ENCODE measurements at places on chromosomes 12 and 14.

- DNase-seq, result no peak
Measured at GRCh38 chr12:63196168-63196567, 45.2 kb upstream of the AVPR1A start.

DNA sequence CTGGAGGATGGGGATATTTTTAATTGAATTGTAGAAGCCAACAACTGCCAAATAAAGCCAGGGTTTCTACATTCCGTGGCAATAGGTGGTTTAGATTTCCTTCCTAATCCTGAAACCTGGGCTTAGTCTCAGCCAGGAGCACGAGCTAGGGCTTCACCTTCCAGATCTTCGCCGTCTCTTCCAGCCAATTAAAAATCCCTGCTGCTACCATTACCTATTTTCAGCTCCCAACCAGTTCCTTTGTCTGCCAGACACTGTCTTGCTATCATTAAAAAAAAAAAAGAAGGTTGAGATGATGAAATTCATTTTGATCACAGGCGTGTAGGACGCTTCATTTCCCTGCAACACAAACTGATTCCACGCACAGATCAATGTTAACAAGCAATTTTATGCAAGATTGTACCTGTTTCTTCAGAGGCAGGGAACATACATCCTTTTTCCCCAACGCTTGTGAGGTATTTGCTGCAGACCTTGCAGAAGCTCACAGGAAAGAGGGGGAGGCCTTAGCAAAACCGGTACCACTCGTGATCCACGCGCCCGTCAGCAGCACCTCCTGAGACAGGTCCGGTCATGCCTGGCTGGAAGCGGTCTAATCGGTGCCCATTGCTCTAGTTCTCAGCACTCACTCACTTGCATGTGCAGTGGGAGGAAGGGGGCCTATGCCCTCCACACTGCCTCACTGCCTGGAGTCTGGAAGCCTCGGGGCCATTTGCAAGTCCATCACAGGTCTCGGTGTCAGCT, 65.1 kb downstream of the SLC6A12 start:
- no peak for DNase-seq

- DNase-seq, result no peak
Measured at GRCh38 chr12:103664626-103665025, 77.6 kb downstream of the STAB2 start.

- no peak for DNase-seq
Measured at GRCh38 chr12:108299980-108300696, 39.0 kb downstream of the CMKLR1 start.

DNA sequence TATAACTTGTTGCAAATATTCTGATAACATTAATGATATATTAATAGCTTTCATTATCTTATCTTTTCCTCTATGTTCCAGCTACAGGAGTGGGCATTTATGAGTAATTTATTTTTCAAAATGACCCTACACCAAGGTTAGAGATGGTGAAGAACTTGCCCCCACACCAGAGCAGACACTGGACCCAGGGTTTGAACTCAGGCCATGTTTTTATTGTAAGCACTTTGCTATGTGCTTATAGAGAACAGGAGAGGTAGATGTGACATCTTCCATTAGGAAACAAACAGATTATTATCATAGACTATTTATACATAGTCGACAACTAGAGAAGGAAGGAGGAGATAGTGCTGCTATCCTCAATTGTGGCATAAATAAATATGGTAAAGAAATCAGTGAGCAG, 265.2 kb downstream of the EGLN3 start:
- no peak for DNase-seq

GRCh38 chr14:60777856-60778578, 43.5 kb downstream of the MNAT1 start:
- no peak for DNase-seq

DNA sequence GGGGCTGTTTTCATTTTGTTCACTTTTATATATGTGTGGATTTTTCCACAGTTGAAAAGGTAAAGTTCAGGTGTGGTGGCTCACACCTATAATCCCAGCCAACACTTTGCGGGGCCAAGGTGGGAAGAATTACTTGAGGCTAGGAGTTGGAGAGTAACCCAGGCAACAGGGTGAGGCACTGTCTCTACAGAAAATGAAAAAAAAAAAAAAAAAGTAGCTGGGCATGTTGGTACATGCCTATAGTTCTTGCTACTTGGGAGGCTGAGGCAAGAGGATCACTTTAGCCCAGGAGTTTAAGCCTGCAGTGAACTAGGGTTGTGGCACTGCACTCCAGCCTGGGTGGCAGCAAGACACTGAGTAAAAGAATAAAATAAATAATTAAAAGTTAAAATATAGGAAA, 326.5 kb downstream of the NAV3 start:
- no peak for DNase-seq

- DNase-seq, result no peak
Measured at GRCh38 chr14:58492044-58492443, 64.5 kb downstream of the KIAA0586 start.

DNA sequence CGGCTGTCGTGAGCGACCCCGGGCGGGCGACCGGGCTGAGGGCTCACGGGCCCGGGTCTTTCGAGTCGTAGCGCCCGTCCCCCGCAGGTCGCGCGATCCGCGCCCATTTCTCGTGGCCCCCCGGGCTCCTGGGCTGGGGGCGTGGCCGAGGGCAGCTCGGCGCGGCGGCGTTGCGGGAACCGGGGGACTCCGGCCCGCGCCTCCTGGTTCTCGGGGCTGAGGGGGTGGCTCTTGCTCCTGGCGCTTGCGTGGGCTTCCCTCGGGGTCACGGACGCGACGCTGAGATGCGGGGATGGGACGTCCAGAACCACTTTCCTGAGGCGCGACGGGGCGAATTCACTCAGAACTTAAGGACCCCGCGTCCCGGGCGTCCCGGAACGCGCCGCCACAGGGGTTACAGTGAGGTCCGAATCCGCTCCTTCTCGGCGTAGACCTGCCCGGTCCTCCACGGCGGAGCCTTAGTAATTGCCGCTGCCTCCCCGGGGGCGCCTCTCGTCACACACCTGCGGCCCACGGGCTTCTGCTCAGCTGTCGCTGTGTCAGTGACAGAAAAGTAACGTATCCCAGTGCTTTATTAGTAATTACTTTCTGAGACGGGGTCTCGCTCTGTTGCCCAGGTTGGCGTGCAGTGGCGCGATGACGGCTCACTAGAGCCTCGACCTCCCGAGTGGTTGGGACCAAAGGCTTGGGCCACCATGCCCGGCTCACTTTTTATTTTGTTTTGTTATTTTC, 606 bp downstream of the EP400 start:
- DNase-seq, result no peak

DNA sequence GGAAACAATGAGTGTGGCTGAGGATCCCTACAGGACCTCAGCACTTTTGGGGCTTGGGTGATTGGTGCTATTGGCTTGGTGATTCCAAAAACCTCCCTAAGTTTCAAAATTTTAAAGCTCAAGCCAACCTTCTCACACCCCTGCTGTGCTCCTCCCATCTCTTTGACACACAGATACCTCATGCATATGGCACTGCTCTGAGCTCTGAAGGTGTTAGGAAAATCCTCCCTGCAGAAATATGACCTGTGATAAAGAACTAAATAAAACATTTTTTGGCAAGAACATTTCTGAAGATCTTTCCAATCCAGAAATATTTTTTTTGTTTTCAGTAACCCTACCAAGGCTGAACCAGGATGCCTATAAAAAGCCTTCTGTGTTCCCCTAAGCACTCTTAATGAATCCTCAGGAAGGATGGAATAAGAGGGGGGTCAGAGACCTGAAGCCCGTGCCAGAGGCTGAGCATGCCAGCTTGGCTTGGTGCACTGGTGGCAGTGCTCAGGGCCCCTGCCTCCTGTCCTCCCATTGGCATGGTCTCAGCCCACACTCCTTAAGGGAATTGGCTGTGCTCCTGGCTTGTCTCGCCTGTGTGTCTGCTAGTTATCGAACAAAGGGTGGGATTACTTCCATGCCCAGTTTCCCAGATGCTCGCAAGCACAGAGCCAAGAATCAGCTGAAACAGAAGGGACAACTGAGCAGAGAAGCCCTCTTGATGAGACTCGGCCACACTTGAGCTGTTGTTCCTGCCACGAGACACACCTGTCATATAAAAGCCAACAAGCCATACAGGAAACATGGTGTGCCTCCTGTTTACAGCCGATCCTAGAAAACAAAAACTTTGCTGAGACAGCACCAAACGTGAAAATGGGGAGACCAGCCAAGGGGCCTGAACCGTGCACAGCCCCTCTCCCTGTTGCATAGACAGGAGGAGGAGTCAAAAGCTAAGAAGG, 132.7 kb upstream of the EEA1 start:
- no peak for DNase-seq

DNA sequence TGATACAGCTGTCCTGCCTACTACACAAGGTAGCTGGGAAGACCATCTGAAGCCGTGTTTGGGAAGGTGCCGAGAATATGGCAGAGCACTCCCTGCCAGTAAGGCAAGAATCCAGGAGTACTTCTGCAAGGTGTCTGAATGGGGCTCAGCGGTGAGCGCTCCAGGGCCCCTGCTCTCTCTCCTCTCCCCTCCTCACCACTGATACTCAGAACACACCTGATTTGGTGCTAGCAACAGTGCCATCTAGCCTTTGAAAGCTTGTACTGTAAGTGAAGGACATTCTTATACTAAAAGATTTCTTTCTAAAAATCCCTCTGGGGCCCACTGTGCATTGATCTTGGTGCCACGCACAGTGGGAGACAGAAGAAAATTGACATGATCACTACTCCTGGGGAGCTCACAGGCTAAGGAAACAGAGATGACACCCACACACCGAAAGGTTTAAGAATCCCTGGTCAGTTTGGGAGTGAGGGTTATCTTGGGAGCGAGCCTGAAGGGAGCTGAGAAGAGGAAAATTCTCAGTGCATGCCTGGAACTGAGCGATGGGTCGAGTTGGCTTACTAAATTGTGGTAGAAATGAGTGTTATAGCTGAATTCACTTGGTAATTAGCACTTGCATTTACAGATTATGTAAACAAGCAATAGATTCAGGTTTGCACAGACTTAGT, 216.9 kb downstream of the NTF3 start:
- DNase-seq, result no peak

GRCh38 chr12:65408441-65408840, 130.0 kb downstream of the MSRB3 start:
- DNase-seq, result no peak

DNA sequence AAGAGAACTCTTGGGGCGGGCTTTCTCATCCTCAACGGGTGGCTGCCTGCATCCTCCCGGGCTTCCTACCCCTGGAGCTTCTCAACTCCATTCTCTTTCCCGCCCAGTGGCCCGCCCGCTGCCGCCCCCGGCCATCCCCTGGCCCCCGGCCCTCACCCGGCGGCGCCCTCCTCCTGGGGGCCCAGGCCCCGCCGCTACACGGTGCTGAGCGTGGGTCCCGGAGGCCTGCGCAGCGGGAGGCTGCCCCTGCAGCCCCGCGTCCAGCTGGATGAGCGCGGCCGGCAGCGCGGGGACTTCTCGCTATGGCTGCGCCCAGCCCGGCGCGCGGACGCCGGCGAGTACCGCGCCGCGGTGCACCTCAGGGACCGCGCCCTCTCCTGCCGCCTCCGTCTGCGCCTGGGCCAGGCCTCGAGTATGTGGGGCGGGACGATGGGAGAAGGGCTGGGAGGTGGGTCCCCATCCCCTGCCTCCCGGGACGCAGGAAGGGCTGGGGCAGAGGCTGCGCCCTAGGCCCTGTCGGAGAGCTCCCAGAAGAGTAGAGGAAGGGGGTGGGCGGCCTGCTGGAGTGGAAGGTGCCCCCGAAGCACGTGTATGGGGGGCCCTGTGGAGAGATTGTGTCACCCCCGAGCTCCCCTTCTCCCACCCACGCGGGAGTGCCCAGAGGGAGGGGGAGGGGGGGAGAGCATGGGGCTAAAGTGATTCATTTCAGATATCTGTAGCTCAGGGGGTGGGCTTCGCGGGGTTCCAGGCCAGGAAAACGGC, 1.5 kb downstream of the LAG3 start:
- no peak for DNase-seq

GRCh38 chr12:85468356-85469157, 188.5 kb downstream of the ALX1 start:
- no peak for DNase-seq

DNA sequence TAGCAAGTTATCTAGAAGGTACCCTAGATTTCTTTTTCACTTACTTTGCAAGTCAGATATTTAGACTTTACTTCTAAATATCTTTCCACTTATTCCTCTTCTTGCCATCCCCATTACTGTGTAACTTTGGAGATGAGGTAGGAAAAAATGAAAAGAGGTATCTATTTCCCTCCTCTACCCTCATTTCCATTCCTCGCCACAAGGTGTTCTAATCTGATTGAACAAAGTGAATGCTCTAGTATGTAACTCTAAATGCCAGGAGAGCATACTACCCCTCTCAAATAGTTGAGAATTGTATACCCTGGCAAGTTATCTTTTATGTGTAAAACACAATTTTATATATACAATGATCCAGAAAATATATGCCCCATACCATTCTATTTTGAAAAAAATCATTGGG, 1.7 kb upstream of the LDHB start:
- no peak for DNase-seq

DNA sequence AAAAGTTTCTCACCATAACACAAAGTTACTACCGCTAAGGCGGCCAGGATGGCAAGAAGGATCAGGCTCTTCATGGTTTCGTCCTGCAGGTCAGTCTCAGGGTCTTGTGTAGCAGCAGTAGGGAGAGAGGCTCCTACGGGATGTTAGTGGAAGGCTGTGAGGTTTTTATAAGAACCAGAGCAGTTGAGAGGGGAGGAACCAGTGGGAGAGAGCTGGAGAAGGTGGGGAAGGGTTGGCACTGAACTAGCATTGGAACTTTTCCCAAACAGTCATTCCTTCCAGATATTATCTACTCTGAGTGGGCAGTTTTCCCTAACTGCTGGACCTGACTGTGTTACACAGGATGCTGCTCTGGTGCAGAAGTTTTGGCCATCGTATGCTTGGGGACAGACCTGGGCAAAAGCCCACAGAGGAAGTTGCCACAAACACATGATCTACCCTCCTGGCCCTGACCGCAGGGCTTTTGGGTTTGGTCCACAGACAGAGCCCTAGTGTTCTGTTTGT, at the start of gene MGP:
MGP (minus strand) TSS at position 137 of the 504 bp plus-strand sequence; CDS start at position 74, 63 bp downstream.
- no peak for DNase-seq

GRCh38 chr12:103768467-103769123, 72.4 kb downstream of the NT5DC3 start:
- DNase-seq, result no peak

DNA sequence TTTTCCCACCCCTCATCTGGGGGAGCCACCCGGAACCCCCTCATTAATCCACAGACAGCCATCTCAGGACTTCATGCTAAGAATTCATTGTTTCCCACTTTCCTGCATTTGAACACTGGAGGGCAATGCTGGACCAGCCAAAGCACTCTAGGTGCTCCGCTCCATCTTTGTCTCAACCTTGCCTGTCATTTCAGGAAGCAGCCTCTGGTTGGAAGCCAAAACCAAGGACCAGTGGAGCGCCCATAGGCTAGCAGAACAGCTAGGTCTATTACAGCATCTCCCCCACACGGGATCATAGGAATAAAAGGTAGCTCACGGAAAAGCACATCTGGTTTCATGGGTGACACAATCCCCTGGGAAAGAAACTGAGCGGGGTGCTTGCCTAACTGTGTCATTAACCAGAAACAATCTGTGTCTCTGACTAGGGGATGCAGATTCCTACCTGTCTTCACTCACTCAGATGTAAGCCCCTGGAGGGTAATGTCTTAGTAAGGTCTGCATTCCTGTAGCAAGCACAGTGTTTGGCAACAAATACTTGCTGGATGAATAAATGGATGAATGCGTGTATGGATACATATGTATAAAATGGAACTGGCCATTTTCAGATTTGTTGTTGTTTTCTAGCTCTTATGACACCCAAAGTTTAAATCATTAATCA, 197.0 kb downstream of the DAD1 start:
- no peak for DNase-seq

Data from stimulated activated CD8-positive, alpha-beta memory T cell treated with anti-CD3 and anti-CD28 coated beads, Interleukin-15, amount 100 ng/mL, for 24 hours (primary cell).